CD4-positive, alpha-beta T cell treated with Interleukin-4 for 1 hour (primary cell): ENCODE measurements at places on chromosomes 6 and 20.

GRCh38 chr6:160040055-160040454 is 71.2 kb downstream of the IGF2R start:
- no peak for DNase-seq

- no peak for DNase-seq
Measured at GRCh38 chr6:106460481-106460880, 100.0 kb downstream of the CRYBG1 start.

DNA sequence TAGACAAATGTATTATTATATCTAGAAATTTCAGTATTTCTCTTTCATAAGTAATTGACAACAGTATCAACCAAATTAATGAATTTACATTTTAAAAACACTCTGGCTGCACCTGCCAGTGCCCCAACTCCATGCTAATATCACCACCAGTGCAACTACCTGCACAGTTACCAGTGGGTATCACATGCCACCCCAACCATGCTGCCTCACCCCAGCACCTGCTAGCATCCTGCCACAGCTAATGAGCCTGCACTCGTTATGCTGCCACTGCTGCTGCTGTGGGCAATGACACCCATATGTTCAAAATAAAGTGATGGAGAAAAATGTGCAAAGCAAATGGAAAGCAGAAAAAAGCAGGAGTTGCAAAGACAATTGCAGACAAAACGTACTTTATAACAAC is 855.9 kb upstream of the MANEA start:
- no peak for DNase-seq

DNA sequence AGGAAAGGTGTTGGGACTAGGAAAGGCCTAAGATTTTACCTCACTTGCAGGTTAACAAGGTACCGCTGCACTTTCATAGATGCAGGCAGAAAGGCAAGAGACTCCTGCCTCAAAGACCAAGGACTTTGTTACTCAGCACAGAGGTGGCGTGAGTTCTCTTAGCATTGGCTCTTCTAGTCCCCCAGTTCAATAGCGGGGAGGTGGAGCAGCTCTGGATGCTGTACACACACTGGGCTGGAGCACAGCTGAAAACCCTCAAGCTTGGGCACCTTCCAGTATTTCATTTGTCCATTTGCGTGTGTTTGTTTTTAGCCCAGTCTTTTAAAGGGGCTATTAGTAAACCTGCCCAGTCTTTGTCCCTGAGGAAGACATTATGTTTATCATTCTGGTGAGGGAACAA is 345.2 kb downstream of the FARS2 start:
- DNase-seq = no peak

DNA sequence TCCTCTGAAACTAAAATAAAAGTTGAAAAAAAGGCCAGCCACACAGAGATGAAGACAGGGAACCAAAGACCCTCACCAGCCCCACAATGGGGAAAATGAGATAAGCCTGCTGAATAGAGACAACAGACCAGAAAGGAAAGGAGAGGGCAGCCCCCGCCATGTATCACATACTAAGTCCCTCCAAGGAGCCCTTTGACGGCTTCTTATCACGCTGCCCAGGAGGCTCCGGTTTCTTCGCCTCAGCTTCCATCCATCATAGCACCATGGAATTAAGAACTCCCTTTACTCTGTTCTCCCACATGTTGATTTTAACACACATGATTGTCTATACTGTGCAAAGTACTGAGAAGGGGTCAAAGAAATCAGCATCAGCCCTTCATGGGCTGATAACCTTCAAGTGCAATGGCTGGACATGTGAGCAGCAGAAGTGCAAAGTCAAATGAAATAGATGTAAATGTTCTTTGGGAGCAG is 54.9 kb downstream of the MAP3K5 start:
- no peak for DNase-seq

GRCh38 chr6:149364557-149364956 is 35.5 kb upstream of the SUMO4 start:
- DNase-seq = no peak
